Fibroblast of skin of right quadriceps (primary cell): ENCODE measurements at places on chromosomes 7 and 10.

GRCh38 chr10:78983608-78984007 is 85.2 kb upstream of the ZMIZ1 start:
- no peak for DNase-seq

DNA sequence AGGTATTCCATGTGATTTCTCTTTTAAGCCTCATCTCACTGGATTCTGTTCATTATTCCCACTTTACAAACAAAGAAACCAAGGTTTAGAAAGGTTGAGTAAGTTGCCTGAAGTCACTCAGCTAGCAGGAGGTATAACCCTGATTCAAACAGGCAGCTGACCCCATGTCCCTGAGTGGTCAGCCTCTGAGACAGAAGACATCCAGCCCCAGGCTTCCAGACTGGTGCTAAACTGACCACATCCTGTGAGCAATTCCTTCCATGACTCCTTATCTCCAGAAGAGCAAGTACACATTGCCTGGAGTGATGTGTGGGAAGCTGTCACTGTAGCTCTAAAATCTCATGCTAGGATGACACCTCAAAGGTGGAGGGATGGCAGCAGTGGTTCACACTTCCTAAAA is 3.7 kb downstream of the PLPP4 start:
- DNase-seq: peak; percentile 74

GRCh38 chr10:16999665-17000451 is 129.8 kb downstream of the CUBN start:
- DNase-seq: peak; percentile 92

- DNase-seq: no peak
Measured at GRCh38 chr10:30027057-30028005, 32.1 kb downstream of the JCAD start.

GRCh38 chr7:72435925-72436480 is 23.9 kb upstream of the CALN1 start:
- DNase-seq: no peak

DNA sequence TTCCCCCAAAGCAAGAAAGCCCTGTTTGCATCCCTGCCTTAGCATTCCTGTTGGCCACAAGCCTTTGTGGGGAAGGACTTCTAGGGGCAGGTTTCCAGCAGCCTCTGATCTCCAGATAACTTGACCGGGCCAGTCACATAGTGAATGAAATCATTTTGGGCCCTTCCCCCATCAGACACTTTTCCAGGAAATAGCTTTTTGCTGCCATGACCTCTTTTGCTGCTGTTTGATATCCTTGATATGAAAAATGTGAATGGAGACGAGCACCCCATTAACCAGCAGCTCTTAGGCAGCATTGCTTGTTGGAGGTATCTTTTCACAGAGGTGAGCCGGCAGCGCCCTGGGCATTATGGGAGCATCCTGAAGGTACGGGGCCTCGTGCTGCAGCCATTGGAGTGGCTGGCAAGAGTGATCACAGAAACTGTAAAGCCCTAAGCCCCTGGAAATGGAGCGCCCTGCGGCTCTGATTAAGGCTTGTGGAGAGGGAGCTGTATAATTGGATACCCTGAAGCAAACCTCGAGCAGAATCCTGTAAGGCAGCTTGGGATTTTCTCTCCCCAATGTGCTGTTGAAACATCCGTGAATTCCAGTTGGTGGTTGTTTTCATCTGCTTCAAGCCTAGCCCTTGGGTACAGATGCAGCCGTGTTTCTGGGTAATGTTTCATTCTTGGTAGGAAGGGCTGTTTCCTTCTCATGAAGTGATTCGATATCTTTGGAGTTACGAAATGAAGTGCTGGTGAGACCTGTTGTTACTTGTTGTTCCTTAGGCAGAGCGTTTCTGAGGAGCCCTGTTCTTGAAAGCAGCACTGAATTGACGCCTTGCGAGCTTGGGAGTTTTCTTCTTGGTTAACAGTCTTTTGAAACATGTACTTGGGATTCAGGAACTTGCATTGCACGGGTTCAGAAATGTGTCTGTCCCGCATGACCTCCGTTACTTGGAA is 179.0 kb downstream of the PTEN start:
- peak; percentile 81 for DNase-seq

- no peak for DNase-seq
Measured at GRCh38 chr10:131252567-131253276, 58.8 kb downstream of the TCERG1L start.

DNA sequence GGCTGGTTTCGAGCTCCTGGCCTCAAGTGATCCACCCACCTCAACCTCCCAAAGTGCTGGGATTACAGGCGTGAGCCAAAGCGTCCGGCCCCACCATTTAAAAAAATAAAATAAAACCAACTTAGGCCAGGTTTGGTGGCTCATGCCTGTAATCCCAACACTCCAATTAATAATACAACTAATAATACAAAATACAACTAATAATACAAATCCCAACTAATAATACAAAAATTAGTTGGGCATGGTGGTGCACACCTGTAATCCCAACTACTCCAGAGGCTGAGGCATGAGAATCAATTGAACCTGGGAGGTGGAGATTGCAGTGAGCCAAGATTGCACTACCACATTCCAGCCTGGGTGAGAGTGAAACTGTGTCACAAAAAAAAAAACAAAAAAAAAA is 27.6 kb downstream of the CEP41 start:
- DNase-seq: no peak

DNA sequence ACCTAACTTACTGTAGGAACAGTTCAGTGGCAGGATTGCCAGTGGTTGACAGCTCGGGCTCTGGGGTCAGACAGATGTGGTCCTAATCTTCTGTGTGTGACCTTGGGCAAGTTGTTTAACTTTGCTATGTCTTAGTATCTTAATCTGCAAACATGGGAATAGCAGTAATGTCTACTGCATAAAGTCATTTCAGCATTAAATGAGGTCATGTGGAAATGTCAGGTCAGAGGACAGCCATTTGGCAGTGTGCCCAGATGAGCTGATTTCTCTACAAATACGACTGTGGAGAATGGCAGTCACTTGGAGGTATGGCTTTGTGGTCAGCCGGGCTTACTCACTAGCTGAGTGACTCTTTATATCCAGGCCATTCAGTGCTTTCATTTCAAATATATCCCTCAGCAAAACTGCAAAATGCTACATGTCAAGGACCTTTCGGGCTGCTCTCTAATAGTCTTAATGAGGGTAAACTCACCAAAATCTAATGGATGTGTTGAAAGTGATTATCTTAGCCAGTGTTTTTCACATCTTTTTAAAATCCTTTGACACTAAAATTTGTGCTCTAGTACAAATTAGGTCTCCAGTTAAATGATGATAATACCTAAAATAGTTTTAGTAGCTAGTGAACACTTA is 171.4 kb downstream of the ST7 start:
- DNase-seq: peak; percentile 90

DNA sequence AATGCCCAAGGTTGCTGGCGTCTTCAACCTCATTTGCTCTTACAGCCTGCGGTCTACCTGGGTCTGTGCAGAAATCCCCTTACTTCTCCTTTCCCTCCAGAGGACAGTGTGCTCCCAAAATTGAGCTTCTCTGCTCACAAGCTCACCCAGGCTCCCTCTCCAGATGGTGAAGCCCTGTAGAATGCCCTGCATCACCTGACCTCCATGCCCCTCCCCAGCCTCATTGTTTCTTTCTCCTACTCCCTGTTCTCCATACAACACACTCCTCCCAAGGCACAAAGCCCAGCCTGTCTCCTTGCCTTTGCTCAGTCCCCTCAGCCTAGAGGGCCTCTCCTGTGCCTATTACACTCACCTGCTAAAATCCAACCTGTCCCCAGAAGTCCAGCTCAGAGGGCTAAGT is 3.5 kb downstream of the CRHR2 start:
- DNase-seq: no peak

DNA sequence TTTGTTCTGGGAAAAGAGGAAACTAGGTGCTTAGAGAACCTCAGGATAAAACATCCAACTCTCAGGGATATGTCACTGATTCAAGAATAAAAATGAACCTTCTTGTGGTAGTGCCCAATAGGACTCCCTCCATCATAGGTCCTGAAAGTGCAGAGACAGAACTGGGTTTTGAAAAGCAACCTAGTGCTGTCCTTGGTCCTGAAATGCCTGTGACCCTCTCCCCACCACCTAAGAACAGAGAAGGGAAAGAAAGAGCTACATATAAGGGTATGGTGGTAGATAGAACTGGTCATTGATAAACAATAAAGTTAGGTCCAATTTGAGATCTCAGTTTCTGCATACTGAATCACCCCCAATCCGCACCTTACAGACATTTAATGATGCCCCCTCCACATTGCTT is 953.3 kb downstream of the XPNPEP1 start:
- peak; percentile 14 for DNase-seq

- DNase-seq: no peak
Measured at GRCh38 chr7:144725070-144725469, 110.8 kb downstream of the TPK1 start.

DNA sequence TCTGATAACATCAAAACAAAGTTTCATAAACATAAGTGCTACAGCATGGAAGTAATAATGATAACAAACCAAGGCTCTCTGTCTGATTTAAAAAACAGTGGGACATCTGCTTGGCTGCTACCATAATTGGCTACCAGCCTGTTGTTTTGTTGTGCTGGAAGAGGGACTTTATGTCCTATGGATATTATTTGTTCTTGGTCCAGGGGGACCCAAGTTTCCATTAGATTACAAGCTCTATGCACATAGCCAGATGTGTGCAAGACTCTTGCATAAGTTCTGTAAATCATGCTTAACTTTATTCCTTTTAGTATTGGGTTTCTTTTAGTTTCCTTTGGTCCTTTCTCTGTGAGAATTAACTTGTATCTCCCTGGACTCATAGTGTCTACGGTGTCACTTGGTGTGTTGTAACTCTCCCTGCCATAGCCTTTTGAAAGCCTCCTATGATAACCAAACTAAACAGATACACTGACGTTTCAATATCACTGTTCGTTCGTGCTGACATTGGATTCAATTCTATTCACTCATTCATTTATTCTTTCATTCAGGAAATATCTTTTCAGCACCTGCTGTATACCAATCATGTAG is 41.4 kb upstream of the CD36 start:
- DNase-seq: no peak

- no peak for DNase-seq
Measured at GRCh38 chr10:71480662-71481061, 83.9 kb downstream of the CDH23 start.

DNA sequence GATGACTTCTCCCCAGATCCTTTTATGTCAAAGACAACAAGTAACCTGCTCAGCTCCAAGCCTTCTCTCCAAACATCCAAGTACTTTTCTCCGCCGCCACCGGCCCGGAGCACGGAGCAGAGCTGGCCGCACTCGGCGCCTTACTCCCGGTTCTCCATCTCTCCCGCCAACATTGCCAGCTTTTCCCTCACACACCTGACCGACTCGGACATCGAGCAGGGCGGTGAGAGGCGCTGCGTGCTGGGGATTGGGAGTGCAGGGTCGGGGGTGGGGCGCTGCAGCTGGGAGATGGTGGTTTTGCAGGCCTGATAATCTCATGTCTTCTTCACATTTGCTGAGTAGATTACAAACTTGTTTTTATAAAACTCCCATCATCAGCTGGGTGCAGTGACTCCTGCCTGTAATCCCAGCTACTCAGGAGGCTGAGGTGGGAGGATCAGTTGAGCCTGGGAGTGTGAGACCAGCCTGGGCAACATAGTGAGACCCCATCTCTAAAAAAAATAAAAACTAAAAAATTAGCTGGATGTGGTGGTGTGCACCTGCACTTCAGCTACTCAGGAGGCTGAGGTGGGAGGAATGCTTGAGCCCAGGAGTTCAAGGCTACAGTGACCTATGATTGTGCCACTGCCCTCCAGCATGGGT is 7.2 kb upstream of the BHLHA15 start:
- no peak for DNase-seq

DNA sequence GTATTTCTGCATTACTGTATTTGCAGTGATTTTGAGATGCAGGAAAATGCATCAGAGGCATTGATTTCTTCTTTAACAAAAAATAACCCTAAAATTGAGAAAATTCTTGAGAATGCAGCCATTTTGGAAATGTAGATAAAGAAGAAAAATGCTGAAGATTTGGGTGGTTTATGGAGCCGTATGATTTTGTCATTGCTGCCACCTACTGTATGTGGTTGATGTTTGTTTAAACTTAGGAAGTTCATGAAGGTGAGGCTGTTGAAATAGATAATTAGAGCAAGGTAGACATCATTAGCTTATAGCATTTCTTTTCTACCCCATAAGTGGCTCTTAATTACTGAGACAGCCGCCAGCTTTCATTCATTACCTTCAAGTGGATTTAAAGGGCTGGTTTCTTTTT is 92.1 kb upstream of the SAMD8 start:
- peak; percentile 39 for DNase-seq

GRCh38 chr10:5467207-5467535 is 32.2 kb downstream of the CALML5 start:
- peak; percentile 29 for DNase-seq

DNA sequence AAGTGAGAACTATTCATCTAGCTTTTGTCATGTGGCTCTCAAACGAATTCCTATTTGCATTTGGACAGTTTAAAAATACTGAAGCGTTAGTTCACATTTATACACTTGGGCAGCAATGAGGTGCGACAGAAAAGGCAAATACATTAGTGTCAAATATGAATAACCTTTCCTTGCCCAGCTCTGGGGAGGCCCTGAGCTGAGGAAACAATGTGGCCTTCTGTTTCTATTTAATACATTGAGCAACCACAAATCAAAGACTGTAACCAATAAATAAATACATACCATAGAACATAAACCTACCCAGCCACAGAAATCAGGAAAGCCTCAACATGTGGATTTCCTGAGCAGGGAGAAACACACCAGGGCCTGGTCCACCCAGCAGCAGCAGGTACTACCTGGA is 585.2 kb downstream of the PARD3 start:
- no peak for DNase-seq

- no peak for DNase-seq
Measured at GRCh38 chr10:17143055-17143690, 13.6 kb upstream of the CUBN start.

GRCh38 chr7:105691082-105691679 is 109.9 kb upstream of the EFCAB10 start:
- peak; percentile 25 for DNase-seq

DNA sequence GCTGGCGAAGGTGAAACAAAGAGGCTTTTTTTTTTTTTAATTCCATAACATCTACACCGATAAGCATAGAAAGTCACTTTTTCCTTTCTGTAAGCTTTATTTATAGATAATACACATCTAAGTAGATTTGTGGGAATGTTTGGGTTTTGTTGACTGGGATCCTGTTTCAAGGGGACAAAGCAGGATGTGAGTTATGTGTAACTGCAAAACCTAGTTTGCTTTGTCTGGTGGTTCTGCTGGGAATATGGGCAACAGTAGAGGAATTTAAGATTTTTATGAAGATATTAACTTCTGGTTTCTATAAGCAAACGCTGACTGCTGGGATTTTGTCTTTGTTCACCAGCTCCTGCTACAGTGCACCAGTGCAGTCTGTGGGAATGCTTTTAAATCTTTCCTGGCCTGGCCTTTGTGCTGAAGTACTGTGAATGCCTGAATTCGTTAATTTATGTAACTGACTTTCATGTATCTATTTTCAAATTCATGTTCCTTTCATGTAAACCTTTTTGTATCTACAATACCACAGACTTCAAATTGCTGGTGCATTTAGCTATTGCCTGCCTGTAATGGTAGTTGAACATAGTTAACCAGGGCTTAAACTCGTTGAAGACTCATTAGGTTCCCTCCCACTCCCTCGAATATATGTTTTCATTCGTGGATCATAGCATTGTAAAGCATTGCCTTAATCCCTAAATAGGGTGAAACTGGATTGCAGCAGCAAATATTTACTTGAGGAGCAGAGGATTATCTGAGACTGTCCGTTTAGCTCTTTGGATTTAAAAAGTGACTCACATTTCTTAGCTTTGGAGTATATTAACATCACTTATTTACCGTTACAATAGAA is 1.5 kb downstream of the KLHL7 start:
- no peak for DNase-seq
